ENCODE measurements at places on chromosomes 12 and 14.

DNA sequence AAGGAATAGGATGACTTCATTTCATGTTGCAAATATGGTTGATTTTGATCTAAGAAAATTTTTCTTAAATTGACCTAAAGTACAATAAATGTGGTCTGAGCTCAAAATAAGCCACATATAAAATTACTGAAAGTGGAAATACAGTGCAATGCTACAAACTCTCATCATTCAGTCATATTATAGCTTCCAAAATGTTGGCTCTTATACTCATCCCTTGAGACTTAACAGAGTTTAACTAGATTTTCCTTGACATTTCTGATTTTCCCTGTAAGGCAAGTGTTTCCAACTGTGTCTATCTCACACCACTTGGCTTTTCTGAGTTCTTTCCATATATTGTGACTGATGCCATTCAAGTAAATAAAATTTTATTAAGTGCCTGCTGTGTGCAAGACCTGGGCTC is 123.7 kb upstream of the NTF3 start:
- no peak for DNase-seq

DNA sequence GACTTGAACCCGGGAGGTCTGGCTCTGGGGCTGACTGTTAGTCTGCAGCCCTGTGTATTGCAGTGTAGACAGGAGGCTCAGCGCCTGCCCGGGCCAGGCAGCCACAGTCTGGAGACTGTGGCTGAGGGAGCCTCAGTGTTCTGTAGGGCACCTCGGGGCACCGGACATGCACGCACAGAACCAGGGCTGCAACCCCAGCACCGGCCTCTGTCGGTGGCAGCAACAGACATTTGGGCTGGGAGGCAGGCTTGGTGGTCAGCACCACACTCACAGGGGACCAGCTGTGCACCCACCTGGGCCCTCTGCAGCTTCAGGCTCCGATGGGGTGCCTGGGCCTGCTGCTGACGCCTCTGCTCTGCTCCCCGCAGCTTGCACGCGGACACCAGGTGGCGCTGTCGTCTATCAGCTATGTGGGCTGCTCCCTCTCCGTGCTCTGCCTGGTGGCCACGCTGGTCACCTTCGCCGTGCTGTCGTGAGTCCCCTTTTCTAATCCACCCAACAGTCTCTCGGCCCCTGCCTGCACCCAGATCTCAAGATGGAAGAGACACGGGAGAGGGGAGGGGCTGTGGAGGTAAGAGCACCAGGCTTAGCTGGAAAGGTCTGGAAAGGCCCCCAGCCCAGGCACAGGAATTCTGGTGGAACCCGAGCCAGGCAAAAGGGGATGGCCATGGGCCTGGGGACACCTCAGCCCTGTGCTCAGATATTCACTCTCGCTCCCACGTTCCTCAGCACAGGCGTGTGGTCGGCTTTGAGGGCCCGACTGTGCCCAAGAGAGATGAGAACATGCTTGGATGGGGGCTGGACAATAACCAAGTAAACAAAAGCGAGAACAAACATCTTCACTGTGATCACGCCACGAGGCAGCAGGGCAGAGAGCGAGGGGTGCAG is 151.0 kb downstream of the ADGRD1 start:
- peak; percentile 95 for DNase-seq

DNA sequence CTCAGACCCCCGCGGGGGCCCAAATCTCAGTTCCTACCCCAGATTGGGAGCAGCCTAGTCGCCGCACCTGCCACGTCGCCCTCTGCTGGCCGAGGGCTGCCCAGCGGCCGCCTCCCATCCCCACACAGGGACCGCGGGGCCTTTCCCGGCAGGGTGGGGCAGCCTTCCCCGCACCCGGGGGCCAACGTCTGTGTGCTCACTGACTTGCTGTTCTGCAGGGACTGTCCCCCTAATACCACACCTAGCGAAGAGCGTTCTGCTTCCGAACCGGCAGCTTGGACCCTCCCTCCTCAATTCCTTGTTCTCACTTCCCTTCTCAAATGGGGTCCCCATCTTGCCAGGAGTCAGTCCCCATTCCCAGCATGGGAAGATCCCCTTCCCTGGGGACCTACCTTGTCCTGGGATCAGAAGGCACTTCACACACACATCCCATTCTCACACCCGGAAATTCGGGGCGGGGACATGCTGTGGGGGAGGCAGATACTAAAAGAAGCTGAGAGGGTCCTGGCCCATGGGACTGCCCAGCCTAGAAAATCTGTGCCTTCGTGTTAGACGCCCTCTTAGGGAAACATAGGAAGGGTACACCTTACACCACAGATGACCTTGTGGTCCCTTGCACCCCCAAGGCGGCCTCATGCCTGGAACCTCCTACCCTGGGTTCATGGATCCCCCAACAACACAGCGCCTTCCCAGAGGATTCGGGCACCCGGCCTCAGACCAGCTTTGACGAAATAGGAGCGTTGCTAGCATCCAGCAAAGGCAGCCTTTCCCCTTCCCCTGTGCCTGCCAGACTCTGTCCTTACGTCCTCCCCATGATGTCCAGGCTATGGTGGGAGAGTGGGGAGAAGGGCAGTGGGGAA is 16.4 kb downstream of the ACVRL1 start:
- DNase-seq: peak; percentile 73

GRCh38 chr12:45166056-45166455 is 49.8 kb upstream of the ANO6 start:
- no peak for DNase-seq

DNA sequence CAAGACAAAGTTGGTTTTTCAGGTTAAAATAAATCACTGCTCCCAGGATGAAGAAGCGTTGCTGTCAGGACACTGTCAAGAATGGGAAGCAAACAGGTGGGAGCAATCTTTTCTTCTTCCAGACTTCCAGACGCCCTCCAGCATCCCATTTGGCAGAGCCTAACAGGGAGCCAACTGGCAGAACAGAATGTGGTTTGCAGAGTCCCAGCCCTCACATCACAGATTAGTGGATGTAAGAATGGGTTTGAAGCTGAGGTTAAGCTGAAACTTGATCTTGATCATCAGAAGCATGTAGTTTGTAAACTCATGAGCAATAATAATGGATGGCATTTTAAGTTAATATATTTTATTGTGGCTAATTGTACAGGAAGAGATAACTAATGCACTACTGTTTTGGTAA is 636.4 kb downstream of the SLC6A15 start:
- DNase-seq: no peak

- DNase-seq: no peak
Observed at GRCh38 chr12:94150240-94151121, 2.1 kb downstream of the PLXNC1 start.

GRCh38 chr12:84920331-84920730 is 7.7 kb upstream of the SLC6A15 start:
- DNase-seq: no peak

- DNase-seq: no peak
Observed at GRCh38 chr14:95057147-95057546, 100.2 kb downstream of the DICER1 start.

- DNase-seq: no peak
Observed at GRCh38 chr12:6536894-6537579, 2.7 kb downstream of the GAPDH start.

DNA sequence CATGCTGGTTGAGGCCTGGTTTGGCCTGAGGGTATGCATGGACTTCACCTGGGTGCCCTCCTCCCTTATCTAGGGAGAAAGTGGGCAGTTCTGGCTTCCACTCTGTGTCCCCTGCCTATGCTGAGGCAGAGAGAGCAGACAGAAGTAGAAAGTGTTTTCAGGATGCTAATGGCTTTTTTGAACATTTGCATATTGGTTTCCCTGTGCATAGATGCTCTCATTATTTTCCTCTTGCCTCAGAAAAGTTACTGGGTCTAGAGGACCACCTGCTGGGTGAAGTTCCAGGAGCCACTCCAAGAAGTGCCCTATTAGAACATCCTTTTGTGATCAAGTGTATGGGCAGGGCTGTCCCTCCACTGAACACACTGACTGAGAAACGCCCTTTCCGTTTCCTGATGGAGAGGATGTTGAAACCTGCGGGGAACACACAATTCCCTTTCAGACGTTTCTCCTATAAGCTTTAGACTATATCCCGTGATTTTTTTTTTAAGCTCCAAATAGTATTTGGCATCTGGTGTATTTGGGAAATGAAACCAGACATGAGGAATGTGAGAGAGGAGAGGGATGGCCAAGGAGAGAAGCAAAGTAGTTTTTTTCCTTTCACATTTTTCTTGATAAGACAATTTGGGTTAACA is 66.6 kb downstream of the DAAM1 start:
- DNase-seq: no peak

DNA sequence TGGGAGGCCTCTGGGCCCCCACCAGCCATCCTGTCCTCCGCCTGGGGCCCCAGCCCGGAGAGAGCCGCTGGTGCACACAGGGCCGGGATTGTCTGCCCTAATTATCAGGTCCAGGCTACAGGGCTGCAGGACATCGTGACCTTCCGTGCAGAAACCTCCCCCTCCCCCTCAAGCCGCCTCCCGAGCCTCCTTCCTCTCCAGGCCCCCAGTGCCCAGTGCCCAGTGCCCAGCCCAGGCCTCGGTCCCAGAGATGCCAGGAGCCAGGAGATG is 729 bp upstream of the GAPDH start:
- no peak for DNase-seq

GRCh38 chr12:1801303-1801975 is 18.9 kb upstream of the LRTM2 start:
- no peak for DNase-seq

DNA sequence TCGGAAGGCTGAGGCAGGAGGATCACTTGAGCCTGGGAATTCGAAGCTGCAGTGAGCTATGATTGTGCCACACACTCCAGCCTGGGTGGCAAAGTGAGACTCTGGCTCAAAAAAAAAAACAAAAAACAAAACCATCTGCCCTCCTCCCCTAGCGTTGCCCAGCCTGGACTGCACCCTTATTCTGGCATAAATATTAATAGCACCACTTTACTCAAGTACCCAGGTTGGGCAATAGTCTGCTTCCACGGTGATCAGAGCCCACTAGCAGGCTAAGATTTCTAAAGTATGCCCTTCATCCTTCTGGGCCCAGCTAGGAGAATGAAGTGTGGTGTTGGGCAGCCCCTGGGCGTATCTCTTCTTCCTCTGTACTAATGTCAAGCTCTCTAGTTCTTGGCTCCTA is 33.3 kb downstream of the KCTD10 start:
- no peak for DNase-seq

GRCh38 chr12:132285991-132286681 is 43.3 kb downstream of the GALNT9 start:
- peak; percentile 43 for DNase-seq

GRCh38 chr12:12305568-12306300 is 38.9 kb upstream of the LRP6 start:
- DNase-seq: no peak

- no peak for DNase-seq
Observed at GRCh38 chr12:102776041-102776440, 141.0 kb downstream of the PAH start.

DNA sequence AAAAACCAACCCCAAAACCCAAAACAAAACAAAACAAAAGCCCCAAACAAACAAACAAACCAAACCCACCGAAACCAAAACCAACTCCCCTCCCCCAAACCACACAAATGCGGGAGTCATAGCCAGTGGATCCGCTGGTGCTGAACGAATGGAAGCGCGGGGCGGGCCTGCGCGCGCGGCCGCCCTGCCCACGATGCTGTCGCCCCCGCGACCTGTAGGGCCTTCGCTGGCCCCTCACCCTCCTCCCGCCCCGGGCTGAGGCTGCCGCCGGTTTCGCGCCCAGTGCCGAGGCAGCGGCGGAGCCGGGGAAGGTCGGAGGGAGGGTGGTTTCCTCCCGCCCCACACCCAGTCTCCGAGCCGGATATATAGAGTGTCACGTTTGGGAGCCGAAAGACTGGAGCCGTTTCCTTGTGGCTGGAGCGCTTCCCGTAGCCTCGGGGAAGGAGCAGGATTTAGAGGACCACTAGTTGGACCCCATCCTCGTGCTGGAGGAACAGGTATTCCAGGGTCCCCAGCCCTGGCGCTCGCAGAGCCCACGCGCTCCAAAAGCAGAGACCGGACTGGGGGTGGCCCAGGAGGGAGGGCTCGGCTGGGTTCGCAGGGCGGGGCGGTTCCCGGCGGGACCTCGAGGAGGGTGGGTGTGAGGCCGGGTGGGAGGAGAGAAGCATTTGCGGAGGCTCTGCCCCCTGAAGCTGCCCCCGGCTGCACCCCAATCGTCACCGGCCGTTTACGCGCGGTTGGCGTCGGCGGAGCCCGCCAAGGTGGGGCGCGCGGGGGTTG is at the start of gene FAR2:
FAR2 (plus strand) TSS at position 368 of the 780 bp plus-strand sequence. CDS start 121,172 bp downstream, outside the sequence.
- peak; percentile 70 for DNase-seq

DNA sequence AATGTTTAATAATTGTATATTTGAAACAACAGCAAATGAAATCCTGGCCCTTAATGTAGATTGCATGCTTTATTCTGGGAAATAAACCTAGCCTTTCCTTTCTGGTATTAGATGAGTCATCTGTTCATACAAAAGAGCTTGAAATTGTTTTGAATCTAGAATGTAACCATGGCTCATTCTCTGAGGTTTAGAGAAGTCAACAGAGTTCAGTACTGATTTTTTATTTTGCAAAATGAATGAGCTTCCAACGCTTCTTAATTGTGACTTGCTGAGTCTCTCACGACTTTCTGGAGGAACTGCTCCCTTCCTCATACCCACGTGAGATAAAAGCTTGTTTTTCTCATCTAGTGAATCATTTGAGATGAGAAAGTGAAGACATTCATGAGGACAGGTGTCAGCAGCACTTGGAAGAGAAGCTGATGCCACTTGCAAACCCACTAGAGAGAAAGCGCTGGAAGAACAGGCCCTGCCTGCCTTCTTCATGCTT is 509.6 kb downstream of the VRK1 start:
- no peak for DNase-seq

- DNase-seq: no peak
Observed at GRCh38 chr14:54771411-54772027, 131.1 kb downstream of the GCH1 start.

GRCh38 chr12:69897744-69898143 is 72.7 kb downstream of the MYRFL start:
- no peak for DNase-seq

DNA sequence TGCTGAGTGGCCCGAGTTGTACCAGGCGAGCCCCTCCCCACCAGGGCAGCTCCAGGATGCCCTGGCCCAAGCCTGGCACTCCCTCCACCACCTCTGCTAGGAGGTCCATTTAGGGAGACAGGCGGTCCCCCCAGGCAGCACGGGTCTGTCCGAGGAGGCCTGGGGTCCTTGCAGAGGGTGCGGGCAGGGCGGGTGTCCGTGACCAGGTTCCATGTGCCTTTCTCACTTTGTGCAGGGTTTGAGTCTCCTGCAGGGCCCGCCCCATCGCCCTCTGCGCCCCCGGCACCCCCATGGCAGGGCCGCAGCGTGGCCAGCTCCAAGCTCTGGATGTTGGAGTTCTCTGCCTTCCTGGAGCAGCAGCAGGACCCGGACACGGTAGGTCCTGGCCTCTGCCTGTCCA is 56.8 kb upstream of the TSPAN9 start:
- DNase-seq: no peak

DNA sequence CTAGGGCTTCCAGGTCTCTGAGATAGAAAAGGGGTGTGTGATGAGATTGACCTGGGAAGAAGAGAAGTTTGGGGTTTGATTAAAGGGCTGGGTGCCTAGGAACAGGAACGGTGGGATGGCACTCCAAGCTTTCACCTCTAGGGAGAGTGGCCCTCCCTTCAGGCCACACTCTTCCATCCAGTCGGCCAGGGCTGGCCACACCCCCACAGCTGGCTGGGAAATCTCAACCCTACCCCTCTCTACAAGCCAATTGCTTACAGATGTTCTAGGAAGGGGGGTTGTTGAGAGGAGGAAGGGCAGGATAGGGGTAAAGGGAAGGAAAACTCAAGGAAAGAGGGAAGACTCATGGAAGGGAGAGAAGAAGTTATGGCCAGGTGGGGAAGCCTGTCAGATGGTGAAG is 6.6 kb upstream of the ITGA5 start:
- DNase-seq: no peak

GRCh38 chr12:82554529-82554928 is 132.2 kb upstream of the TMTC2 start:
- DNase-seq: no peak

Measured in endothelial cell (in vitro differentiated cells).